ENCODE measurements at places on chromosomes 6 and 20. TPM values are rescaled to one million over a fixed set of nuclear protein-coding genes. Genes with fewer than 3 reads are reported as not detected.
A peak's percentile ranks its signal among the peaks of the same experiment; 100 is the strongest.

DDO gene
- total RNA-seq: 0.18 TPM

IMPG1 gene
- not detected for total RNA-seq

UST gene
- total RNA-seq: 14.4 TPM

PPARD gene
- total RNA-seq: 10.4 TPM

RBM24 gene
- total RNA-seq: 6.7 TPM

SNRPB2 gene
- total RNA-seq: 69.2 TPM

TRAPPC3L gene
- not detected for total RNA-seq

BNIP5 gene
- total RNA-seq: not detected

WFDC5 gene
- not detected for total RNA-seq

RSPO3 gene
- not detected for total RNA-seq

LTA gene
- not detected for total RNA-seq

TDRD6 gene
- total RNA-seq: not detected

POU3F2 gene
- not detected for total RNA-seq

GRCh38 chr6:37584654-37585522, 85.2 kb upstream of the CCDC167 start:
- DNase-seq: no peak

DNA sequence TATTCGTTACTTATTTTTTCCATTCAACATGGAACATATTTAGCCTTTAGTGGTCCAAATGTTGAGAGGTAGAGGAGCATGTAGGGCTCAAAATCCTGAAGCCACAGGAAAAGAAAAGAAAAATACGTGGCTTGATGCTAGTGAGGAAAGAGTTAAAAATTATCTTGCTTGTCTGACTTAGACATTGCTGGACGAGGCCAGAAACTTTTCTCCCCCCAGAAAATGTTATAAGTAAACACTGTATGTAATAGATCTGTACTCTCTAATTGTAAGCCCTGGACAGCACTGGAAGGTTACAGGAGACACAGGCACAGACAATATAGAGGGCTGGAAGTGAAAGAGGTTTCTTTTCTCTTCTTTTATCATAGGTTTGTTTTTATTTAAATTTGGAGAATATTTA, 165.6 kb downstream of the ZFP64 start:
- DNase-seq: peak; percentile 57

GRCh38 chr6:111503194-111503593, 20.2 kb upstream of the REV3L start:
- DNase-seq: peak; percentile 22

GRCh38 chr20:44073011-44073674, 113.8 kb downstream of the JPH2 start:
- no peak for DNase-seq

DNA sequence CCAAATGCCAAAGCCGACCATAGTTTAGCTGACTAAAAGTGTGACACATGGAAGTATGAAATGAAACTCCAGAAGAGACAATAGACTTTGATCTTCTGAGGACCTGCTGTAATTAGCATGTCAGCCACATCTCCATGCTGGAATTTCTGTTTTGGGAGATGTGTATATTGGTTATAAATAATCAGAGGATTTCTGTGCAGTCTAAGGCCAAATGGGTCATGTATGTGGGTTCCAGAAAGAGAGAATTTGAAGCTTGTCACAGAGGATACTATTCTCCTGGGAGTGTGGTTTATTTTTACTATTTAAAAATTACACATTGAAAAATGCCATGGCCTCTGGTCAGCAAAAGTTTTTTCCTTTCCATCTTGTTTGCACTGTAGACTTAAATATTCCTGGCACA, 405.5 kb upstream of the PLCB4 start:
- DNase-seq: no peak

DNA sequence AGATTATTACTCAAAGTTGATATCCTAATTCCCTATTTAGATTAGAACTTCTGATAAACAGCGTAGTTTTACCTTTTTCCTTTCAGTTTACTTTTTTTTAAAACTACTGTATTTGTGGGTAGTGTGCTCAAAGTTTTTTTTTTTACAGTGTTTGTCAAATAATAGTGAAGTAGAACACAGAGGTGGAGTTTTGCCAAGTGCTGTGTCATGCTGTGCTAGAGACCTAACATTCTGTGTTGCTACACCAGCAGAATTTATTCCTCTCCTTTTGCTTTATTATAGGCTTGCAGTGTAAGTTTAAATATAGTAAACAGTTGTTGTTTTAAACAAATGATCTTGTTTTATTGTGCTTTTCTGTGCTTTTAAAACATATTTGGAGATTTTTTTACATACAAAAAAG, 125.4 kb downstream of the HIVEP1 start:
- DNase-seq: peak; percentile 85

GRCh38 chr6:135568379-135568778, 70.8 kb upstream of the AHI1 start:
- DNase-seq: peak; percentile 95

DNA sequence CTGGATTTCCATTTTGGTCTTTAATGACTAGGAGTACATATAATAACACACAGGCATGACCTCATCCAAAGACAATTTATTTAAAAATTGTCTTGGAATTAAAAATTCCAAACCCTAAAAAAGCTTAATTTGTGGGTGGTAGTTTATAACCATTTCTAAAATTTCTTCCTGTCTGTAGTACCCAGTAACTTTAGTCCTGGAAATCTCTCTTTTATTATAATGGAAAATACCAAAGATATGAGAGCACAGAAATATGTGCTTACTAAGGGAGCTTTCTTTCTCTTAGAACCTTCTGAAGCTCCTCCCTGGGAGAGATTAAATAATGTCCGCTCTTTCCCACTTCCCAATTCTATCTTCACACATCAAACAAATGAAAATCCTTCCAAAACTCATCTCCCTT, 70.5 kb upstream of the PRL start:
- DNase-seq: peak; percentile 36

GRCh38 chr6:21947731-21948386, 349.0 kb downstream of the PRL start:
- DNase-seq: peak; percentile 62

- DNase-seq: no peak
These were observed 5.6 kb upstream of the IFNGR1 start for GRCh38 chr6:137224799-137225198.

- DNase-seq: no peak
These were observed 29.8 kb upstream of the NEDD9 start for GRCh38 chr6:11262242-11262641.

- DNase-seq: peak; percentile 64
These were observed 5.0 kb downstream of the CEBPB start for GRCh38 chr20:50195524-50196120.

- no peak for DNase-seq
These were observed 5.4 kb downstream of the SLCO4A1 start for GRCh38 chr20:62647521-62648317.

GRCh38 chr6:57469072-57469471, 151.6 kb downstream of the PRIM2 start:
- DNase-seq: peak; percentile 32

GRCh38 chr20:8952721-8953120, 116.2 kb upstream of the PLCB4 start:
- no peak for DNase-seq

- no peak for DNase-seq
These were observed 2.5 kb upstream of the NPBWR2 start for GRCh38 chr20:64109831-64110391.

DNA sequence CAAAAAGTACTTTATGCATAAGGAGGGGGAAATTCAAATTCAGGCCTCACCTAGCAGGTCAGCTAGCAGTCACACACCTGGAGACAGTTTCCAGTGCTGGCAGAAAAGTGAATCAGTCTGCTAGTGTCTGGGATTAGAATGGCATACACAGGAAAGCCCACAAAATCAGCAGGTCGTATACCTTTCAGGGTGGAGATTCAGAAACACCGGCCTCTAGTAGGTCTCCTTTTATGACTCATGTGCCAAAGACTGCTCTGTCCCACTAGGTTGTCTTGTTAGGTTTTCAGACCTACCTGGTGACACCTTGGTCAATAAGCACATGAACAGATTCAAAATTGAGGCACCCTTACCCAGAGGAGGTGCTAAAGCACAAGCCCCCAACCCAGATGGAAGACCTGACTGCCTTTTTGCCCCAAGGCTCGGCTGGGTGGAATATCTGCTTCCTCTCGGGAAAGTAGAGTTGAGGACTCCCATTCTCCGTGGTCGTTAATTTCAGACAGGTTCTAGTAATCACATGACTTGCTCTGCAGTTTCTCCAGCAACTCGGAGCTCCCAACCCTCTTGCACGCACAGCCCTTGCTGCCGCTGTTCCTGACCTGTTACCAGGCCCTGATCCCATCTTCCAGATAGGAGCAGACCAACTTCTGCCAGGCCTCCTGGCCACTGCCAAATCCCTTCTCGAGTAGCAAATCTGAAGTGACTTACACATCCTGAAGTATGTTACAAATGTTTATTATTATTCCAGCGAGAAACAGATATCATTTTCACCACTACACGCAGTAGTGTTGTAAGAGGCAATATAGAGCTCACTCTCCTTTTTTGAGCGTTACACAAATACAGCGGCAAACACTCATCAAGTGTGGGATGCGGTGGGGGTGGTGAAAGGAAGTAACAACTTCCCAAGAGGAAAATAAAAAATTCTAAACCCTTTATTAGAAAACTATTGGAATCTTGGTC, 46.6 kb downstream of the AGPAT4 start:
- DNase-seq: peak; percentile 76

DNA sequence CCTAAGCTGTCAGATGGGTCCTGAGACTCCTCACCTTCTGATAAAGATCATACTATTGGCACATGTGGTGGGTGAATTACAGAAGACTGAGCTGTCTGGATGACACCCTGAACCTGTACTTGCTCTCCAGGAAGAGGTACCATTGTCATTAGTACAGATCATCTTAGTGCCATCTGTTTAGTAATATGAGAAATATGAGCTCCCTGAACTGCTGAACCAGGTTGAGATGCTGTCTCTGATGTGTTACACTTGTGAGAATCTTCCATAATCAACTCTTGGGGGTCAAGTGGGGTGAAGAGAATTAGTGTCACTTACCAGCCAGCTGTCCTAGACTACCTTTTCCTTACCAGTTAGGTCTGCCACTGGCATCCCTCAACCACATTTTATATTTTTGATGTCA, 531.0 kb downstream of the EPHA7 start:
- no peak for DNase-seq

DNA sequence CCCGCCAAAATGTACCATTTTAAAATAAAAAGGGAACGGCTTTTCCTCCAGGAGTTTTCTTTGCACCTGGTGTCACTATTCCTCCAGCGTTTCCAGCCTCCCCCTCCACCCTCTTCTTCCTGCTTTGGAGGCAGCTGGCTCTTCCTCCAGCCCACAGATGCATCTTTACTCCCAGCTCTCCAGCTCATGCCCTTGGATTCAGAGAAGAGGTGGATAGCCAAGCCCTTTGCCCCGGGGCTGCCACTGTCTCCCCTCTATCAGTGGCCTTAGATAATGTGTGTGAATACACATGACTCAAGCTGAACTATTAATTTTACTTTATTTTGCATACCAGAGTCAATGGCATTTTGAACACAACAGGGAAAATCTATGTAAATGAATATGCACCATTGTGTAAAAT, 15.3 kb upstream of the CDH4 start:
- DNase-seq: no peak

- no peak for DNase-seq
These were observed 54.8 kb downstream of the TNFRSF21 start for GRCh38 chr6:47254906-47255305.

- peak; percentile 84 for DNase-seq
These were observed 29.3 kb downstream of the ADGRG6 start for GRCh38 chr6:142331075-142331551.

DNA sequence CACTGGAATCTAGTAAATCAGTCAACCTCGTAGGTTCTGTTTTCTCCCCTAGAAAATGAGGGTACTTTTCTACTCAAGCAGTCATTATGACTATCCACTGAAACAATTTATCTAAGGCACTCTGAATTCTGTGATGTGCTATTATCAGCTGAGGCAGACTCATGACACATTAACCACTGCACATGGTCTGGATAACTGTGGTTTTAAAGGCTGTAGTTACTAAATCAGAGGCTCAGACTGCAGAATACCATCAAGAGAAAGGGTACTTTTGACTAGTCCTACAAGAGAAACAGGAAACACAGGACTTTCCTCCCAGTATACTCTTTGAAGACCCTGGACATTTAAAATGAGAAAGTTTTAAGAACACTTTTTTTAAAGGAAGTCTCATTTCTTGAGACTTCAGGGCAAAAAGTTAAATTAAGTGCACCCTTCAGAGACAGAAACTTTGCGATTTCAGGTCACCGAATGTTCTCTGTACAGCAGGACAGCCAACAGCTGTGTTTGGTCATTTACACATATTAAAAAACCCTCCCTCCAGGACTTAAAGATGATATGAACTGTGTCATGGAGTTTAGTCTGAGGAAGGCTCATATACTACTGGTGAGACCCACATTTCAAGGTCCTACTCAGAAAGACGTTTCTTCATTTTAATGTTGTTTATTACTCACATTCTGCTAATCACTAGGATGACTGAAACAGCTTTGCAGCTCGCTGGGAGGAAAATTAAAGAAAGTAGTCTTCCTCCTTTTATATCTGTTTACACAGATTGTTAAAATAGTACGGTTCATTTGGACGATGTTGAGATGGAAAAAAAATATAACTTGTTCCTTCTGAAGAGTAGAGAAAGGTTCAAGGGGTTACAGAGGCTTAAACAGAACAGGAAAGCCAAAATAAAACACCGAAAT, 19.9 kb downstream of the ATXN1 start:
- peak; percentile 98 for DNase-seq

- no peak for DNase-seq
These were observed 16.8 kb upstream of the TAAR1 start for GRCh38 chr6:132675749-132676148.

DNA sequence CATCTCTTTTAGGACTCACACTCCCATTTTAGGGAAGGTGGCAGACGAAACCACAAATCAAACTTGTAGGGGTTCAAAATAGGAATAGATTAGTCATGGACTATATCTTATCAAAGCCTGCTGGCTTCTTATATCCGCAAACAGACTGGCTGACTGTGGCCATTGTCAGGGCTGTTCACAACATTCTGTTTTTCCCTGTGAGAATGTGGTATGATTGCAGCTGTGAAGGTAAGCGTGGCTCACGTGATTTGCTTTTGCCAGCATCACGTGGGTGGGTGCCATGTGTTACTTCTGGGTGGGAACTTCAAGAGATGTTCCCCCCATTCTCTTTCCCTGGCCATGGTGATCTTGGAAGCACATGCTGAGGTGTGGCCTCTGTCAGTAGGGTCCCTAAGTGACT, 5.9 kb downstream of the IP6K3 start:
- no peak for DNase-seq

- DNase-seq: peak; percentile 45
These were observed 1.8 kb upstream of the KCNQ5 start for GRCh38 chr6:72619883-72620696.

DNA sequence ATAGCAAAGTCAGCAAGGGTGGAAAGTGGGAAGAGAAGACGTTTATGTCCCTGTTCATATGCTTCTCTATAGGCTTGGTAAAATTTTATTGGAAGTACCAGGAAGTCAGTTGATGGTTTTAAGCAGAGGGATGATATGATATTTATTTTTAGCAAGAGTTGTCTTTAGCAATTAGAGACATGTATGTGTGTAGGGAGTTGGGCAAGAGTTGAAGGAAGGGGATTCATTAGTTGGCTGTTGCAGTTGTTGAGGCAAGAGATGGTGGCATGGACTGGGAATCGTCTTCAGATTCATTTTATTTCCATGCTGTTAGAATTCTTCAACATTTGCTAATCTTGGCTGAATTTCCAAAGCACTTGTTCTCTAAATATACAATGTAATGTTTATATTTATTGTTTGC, 85.6 kb downstream of the QKI start:
- no peak for DNase-seq

GRCh38 chr20:57616143-57616951, 3.9 kb downstream of the ZBP1 start:
- no peak for DNase-seq

Measured in IMR-90 (cell line).